ENCODE measurements at places on chromosomes 6 and 20.

DNA sequence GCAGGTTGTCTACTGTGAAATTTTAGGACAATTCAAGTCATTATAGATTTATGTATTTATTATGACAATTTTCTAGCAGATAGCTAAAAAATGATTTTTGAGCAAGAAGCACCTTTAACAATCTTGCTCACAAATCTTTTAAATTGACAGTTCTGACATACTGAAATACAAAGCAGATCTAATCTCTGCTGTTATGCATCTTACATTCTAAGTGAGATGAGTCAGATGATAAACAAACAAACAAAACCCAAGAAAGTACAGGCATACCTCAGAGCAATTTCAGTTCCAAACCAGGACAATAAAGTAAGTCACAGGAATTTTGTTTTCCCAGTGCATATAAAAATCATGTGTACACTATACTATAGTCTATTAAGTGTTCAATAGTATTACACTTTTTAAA lies 430.7 kb upstream of the PTCHD4 start:
- no peak for DNase-seq

DNA sequence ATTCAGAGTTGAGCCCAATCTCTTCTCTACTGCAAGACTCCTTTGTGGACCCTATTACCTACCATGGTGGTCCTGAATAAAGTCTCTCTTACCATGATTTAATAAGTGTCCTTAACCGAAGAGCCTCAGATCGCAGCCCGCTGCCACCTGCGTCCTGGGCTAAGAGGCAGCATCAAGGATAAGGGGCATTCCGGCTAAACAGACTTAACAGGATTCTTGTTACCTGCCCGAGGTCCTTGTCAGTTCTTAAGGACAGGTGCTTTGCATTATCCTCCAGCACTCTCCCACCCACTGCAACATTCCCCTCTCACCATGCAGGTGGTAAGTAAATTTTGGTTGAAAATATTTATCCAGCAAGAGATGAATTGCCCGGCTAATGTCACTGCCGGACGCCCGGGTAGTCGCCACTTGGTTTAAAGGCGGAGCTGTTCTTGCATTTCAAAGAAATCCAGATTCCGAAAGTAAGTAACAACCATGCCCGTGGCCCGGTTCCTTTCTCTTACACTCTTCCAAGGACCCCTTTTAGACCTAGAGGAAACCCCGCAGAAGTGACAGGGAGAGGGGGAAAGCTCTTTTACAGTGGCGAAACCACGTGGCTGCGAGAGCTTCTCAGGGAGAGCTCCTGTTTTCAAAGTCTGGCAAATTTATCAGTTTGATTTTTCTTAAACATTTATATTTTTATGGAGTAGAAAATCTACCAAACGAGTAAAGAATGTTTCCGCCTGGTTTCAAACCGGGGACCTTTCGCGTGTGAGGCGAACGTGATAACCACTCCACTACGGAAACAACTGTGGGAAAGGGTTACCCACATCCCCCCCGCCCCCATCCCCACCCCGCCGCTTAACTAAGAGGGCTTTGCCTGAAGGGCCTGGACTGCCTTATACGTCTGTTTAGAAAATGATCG lies 41.9 kb upstream of the PRSS16 start:
- DNase-seq = peak; percentile 69

DNA sequence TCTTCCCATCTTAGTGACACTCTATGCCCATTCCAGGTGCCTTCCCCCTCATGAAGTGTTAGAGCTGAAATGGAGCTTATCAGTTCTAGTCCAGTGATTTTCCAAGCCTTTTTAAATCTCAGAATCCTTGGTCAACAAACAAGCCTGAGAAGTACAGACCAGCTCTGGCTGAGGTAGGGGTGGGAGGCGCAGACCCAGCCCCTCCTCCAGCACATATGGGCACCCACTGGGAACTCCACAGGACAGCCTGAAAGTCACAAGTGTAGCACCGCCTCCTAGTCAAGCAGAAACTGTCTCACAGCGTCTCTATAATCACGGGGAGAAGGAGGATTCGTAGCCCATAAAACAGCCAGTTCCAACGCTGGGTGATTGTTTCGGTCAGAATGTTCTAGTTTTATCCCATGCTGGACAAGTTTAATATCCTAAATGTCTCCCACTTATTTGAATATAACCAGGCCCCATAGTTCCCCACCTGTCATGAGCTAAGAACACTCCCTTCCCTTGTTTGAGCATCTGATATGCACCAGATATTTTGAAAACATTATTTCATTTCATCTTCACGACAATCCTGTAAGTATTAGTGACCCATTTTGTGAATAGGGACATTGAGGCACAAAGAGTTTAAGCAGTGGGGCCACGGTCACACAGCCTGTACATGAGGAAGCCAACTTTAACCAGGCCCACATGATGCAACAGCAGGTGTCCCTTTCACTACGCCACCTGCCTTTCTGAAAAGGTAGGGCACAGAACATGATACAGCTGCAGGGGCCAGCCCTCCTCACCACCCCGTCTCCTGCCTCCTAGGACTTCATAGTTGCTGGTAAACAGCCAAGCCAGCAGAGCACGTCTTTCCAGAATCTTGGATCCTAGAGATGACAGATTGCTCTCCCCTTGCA lies 40.1 kb downstream of the TRAF3IP2 start:
- DNase-seq = no peak

DNA sequence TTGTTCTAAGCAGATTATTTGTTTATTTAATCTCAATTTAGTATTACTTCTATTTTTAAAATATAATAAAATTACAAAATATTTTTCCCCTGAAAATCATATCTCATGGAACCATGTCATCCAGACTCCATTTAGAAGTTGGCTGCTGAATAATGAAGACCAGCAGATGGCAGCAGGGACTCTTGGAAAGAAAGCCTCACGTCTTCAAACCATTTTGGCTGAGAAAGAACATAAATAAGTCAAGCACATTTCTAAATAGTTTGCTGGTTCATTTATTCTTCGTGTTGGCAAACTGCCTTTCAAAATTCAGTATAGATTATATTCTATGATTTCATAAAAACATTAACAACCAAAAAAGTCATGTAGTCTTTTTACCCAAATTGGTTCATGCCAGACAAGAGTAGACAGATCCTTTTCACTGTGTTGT lies 71.7 kb downstream of the RCAN2 start:
- DNase-seq = no peak

DNA sequence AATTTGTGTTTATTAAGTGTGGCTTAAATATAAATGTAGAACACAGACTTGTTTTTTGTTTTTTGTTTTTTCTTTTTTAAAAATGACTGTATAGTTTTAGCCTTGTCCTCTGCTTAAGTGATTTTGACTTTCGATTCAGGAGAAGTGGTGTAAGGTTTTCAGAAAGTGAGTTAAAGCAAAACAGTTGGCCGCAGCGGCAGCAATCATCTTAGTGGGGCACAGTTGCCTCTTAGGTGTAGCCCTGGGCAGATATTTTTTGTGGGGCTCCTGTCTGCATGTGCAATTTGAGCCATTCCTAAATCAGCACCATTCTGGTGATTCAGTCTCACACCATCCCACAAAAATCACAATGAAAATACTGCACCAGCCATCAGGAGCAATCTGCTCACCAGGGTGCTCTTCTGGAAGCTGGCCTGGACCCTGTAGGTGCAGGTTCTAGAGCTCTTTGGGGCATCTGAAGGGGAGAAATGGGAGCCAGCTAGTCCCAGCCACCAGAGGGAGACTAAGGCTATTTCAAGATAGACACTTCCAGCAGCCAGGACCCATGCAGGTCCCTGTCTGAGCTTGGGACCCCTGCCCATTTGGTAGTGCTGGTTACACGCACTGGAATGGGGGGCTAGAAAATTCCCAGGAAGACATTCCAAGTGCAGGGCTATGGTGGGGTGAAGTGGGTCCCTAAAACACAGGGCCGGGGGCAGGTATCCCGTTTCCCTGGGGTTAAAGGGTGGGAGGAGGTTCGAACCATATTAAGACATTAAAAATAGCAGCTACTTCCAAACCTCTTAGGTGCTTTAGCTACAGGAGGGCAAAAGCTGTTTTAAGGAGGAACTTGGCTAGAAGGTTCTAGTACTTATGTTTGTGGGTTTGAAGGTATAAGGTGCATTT lies 156.6 kb downstream of the NFATC2 start:
- peak; percentile 70 for DNase-seq

- DNase-seq = no peak
These were observed 37.0 kb downstream of the SHLD1 start for GRCh38 chr20:5786930-5787795.

DNA sequence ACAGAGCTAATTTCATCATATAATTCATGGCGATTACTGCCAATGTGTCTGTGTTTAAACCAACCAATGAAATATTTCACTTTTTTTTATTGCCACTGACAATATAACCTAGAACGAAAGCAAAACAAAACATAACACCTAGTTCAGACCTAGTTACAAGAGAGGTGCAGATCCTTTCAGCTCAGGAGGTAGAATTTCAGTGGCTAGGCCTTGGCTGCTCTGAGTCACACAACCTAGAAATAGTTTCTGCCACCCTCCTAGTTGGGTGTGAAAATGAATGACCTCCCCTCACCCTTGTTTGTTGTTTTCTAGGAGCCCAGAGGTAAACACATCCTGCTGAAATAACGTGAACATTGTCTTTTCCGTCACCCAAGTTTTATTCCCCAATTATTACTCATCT lies 356.3 kb downstream of the HTR1B start:
- DNase-seq = no peak

GRCh38 chr6:2197177-2197671 lies 48.2 kb downstream of the GMDS start:
- DNase-seq = no peak

DNA sequence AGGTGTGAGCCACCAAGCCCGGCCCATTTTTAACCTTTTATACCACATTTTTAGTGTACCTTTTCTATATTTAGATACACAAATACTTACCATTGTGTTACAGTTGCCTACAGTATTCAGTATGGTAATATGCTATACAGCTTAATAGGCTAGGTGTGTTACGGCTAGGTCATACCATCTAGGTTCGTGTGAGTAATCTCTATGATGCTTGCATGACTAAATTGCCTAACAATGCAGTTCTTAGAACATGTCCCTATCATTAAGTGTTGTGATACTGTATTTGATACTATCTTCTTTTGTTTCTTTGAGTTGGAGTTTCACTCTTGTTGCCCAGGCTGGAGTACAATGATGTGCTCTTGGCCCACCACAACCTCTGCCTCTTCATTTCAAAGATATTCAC lies 387.7 kb upstream of the SASH1 start:
- DNase-seq = no peak

DNA sequence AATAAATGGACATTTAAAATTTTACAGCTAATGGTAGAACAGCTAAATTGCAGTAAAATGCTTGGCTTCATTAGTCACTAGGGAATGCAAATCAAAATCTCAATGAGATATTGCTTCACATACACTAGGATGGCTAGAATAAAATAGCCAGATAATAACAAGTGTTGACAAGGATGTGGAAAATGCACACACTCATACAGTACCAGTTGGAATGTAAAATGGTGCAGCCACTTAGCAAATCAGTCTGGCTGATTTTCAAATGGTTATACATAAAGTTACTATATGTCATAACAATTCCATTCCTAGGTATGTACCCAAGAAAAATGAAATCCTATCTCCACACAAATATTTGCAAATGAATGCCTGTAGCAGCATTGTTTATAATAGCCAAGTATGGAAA lies 452.1 kb downstream of the HDGFL1 start:
- DNase-seq = no peak

- DNase-seq = no peak
These were observed 70.8 kb downstream of the PYGB start for GRCh38 chr20:25318471-25319240.

GRCh38 chr6:71721642-71722041 lies 164.7 kb upstream of the RIMS1 start:
- DNase-seq = no peak

GRCh38 chr6:109227646-109228045 lies 132.3 kb downstream of the CEP57L1 start:
- no peak for DNase-seq

GRCh38 chr20:53800418-53800817 lies 206.8 kb upstream of the ZNF217 start:
- no peak for DNase-seq

DNA sequence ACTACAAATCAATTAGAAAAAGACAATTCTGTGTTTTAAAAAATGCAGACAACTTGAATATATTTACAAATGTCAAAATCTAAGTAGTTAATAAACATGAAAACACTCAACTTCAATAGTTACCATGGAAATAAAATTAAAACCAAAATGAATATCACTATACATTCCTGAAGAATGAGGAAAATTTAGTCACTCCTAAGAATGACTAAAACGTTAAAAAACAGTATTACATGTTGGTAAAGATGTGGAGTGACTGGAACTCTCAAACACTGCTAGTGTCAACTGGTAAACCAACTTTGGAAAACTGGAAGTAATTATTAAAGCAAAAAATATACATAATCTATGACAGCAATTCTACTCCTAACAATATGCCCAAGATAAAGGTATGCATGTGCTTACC lies 36.3 kb downstream of the AHI1 start:
- no peak for DNase-seq

DNA sequence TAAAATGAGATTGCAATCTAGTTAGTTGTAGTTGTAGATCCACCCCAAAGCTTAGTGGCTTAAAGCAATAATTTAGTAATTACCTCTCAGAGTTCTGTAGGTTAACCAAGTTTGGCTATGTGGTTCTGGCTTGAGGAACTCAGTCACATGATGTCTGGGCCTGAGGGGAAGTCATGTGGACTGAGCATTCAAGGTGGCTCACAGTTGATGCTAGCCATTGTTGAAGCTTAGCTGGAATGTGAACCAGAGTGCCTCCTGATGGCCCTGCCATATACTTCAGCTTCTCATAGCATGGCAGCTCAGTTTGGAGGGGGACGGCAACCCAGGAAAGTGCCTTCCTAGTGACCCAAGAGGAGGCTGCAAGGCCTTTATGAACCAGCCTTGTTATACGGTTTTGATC lies 263.2 kb upstream of the RNF217 start:
- no peak for DNase-seq

DNA sequence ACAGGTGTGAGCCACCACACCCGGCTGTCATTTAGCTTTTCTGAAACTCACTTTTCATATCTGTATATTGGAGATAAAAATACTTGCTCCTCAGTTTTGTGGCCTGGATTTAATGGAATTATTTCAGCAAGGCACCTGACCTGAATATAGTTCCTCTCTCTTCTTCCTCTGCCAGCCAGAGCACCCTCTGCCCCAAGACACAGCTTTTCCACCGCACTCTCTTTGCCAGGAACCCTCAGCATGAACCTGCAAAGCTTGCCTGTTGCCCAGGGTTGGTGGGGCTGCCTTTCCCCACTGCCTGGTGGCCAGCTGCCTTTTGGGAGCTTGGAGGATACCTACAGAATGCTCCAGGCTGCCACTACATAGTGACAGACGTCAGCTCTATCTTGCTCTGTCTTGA lies 3.1 kb downstream of the GTSF1L start:
- no peak for DNase-seq

DNA sequence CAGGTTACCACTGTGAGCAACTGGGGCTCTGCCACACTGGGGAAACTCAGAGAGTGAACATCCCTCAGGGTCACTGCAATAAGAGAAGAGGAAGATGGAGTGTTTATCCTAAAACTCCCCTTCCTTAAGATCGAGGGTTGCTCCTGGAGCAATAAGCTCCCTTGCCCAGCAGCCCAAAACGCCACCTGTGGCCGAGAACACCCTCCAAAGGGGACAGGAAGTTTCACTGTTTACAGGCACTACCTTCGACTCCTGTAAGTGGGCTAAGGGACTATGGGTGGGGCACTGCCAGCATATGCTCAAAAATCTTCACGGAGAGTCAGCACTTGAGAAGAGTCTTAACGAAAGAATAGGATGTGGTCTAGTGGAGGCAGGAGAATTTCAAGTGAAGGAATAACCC lies 132.5 kb downstream of the FAXC start:
- no peak for DNase-seq
